Suppressor macrophage (primary cell): ENCODE measurements at places on chromosomes 7 and 10.

- DNase-seq: peak; percentile 76
Measured at GRCh38 chr10:101467286-101467770, 113.4 kb downstream of the BTRC start.

GRCh38 chr7:51647931-51648351, 331.3 kb upstream of the COBL start:
- DNase-seq: no peak

GRCh38 chr7:47327346-47327697, 254.6 kb downstream of the TNS3 start:
- no peak for DNase-seq

GRCh38 chr7:2833083-2833910, 10.8 kb downstream of the GNA12 start:
- no peak for DNase-seq

GRCh38 chr10:89702121-89702480, 711 bp downstream of the KIF20B start:
- DNase-seq: no peak

GRCh38 chr10:18378766-18379165, 238.5 kb downstream of the CACNB2 start:
- DNase-seq: no peak

DNA sequence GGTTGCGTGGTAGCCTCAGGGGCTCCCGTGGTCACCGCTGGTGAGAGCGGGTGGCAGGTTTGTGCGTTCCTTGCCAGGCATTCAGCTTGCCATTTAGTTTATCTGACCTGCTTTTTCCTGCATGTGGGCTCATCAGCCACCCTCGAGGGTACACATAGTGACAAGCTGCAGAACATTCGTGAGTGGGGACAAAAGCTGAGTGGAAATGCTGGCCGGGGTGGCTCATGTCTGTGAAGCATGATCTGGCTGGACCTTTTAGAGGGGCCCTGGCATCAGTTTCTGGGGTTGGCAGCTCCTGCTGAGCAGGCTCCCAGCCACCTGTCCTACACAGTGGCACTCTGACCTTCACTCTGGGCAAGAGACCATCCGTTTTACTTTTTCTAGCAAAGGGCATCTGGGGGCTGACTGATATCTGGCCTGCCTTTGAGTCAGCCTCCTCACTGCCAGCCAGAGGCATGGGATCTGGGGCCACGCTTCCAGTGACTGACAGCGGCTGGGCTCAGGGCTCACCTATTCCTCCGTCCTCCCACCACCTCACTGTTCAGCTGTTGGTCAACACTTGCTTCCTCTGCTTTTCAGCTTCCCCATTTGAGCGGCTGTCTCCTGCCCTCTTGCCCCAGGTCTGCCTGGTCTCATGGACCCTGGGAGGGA, 75.0 kb downstream of the LANCL2 start:
- peak; percentile 38 for DNase-seq

GRCh38 chr10:123017421-123018165, 8.8 kb downstream of the ACADSB start:
- no peak for DNase-seq

DNA sequence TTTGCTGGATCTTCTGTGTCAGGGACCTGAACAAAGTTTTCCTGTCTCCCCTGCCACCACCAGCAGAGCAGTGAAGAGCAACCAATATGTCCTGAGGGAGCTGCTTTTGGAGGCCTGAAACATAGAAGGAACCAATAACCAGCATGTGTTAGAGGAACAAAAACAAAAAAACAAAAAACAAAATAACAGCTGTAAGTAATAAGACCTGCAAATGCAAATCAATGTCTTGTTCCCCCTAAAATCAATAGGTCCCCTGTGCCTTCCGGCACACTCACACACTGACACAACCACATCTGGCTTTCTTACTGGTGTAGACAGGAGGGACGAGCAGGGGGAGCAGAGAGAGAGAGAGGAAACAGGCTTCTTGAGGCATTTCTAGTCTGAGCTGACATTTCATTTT, 94.1 kb downstream of the NRG3 start:
- no peak for DNase-seq
